Posterior vena cava (tissue), 2 donors: ENCODE measurements at places on chromosomes 2 and 18. TPM values are rescaled to one million over a fixed set of nuclear protein-coding genes. Genes with fewer than 3 reads are reported as not detected.
A peak's percentile ranks its signal among the peaks of the same experiment; 100 is the strongest.

KIF3C gene
- total RNA-seq: 10.9 TPM

KHK gene
- 5.7 TPM for total RNA-seq

SEPTIN10 gene
- 115 TPM for total RNA-seq

USP14 gene
- total RNA-seq: 47.9 TPM

RAMP1 gene
- 114 TPM for total RNA-seq

- DNase-seq: no peak
Observed at GRCh38 chr2:45432406-45432805, 178.7 kb downstream of the SRBD1 start.

DNA sequence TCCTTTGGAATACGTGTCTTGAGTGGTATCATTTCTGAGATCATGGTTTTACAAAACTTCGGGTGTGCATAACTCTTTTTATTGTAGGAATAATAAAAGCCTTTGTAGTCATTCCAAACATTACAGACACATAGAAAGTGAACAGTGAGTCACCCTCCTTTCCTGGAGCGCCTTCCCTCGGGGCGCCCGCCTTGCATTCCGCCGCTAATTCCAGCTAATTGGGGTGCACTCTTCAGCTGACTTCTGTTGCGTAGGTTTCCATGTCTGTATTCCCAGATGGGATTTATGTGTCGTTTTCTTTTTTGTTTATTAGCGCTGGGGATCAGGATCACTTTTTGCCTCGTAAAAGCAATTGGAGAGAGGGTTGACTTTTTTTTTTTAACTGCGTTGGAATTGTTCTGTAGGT lies 18.7 kb downstream of the SH3BP4 start:
- DNase-seq: no peak

DNA sequence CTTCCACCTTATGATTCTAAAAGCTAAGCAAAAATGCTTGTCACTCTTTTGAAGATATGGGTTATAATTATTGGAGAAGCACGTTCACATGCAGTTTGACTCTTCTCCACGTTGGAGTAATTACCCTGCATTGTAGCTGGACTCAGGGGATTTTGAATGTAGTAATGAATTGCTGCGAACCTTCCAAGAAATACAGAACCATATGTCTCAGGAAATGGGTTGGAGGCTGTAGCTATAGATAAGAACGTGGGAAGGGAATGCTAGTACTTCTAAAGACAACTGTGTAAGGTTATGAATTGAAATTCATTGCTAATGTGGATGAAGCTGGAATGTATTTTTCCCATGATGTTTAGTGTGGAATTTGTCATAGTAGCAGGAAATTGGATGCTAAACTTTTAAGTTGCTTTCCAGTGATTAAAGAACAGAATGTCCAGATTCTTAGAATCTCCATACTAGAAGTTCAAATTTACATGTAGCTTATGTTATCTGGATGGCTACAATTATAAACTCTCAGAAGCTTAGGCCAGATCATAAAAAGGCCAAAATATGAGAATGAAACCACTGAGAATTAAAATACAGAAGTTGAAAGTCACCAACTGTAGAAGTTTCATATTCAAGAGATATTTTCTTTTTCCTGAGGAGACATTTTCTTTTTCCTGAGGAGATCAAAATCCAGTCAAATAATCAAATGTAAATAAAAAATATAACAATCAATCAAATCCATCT lies 27.3 kb upstream of the SPOPL start:
- no peak for DNase-seq

DNA sequence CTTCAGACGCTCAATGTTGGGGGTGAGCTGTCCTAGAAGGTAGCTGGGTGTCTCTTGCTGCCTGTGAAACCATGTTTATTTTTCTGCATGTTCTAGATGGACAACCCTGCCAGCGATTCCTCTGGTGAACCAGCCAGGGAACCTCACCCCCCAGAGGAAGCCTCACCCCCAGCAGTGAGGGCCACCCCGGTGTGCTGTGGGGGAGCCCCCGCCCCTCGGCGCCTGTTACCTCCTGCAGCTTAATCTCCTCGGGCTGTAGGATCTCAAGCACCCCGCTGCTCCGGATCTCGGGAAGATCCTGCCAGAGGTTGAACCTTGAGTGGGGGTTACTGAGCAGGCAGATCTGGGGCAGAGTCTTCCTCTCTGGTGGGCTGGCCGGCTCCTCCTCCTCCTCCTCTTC lies 50.0 kb downstream of the SNORC start:
- no peak for DNase-seq

- peak; percentile 51 for DNase-seq
Observed at GRCh38 chr2:232376260-232376659, 2.3 kb upstream of the ALPP start.
